Stomach (tissue), 19 donors: ENCODE measurements at places on chromosomes 6 and 20. TPM values are rescaled to one million over a fixed set of nuclear protein-coding genes. Genes with fewer than 3 reads are reported as not detected.

The MCCD1 gene
- polyA plus RNA-seq = not detected

The C4B gene
- polyA plus RNA-seq = 107 TPM

The PRR18 gene
- not detected for polyA plus RNA-seq

The CST9 gene
- polyA plus RNA-seq = not detected

The SLC12A5 gene
- polyA plus RNA-seq = 0.93 TPM

The EMILIN3 gene
- polyA plus RNA-seq = 0.90 TPM
